Inflammatory macrophage (primary cell): ENCODE measurements at places on chromosomes 3 and 15.
A peak's percentile ranks its signal among the peaks of the same experiment; 100 is the strongest.

GRCh38 chr15:77418966-77419835 is 703 bp downstream of the PEAK1 start:
- peak; percentile 18 for DNase-seq

GRCh38 chr3:119206611-119207511 is 33.5 kb downstream of the UPK1B start:
- no peak for DNase-seq

DNA sequence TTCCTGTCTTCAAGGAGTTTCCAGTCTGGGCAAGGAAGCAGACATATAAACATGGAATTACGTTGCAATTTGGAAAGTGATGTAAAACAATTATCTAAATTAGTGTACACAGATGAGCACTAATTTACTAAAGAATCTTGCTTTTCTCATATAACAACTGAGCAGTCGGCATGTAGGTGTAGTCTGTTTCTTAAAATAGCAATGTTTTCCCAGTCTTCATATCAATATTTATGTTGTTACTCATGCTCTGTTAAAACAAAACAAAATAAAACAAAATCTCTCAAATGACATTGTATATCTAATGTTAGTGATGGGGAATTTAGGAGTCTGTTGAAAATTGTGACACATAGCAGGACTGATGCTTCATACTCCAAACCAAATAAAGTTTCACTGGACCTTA is 75.6 kb downstream of the SAMMSON start:
- DNase-seq: no peak

DNA sequence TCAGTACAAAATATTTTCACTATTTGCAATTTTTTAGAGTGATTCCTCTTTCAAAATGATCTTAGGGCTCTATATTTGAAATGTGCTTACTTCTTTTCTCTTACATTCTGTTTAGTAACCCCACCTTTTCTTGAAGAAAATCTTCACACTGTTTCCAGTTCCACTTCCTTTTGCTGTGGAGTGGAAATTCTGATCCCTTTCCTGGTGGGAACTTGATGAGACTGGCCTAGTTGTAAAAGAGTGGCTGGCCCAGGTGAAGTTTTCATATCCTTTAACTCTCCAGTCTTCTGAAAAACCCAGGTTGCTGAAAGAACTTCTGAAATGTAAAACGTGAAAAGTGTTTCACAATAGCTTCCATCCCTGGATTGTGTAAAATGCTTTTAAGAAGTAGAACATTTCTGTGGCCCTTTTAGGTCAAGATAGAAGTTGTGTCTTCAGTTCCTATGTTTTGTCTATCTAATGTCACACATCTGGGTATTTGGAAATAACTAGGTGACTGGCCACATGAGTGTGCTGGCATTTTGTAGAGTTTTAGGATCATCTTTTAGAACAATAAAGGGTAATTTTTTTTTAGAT is 84.8 kb upstream of the LRIG1 start:
- DNase-seq: no peak

- no peak for DNase-seq
Observed at GRCh38 chr3:60154011-60154410, 1097.2 kb downstream of the FHIT start.

DNA sequence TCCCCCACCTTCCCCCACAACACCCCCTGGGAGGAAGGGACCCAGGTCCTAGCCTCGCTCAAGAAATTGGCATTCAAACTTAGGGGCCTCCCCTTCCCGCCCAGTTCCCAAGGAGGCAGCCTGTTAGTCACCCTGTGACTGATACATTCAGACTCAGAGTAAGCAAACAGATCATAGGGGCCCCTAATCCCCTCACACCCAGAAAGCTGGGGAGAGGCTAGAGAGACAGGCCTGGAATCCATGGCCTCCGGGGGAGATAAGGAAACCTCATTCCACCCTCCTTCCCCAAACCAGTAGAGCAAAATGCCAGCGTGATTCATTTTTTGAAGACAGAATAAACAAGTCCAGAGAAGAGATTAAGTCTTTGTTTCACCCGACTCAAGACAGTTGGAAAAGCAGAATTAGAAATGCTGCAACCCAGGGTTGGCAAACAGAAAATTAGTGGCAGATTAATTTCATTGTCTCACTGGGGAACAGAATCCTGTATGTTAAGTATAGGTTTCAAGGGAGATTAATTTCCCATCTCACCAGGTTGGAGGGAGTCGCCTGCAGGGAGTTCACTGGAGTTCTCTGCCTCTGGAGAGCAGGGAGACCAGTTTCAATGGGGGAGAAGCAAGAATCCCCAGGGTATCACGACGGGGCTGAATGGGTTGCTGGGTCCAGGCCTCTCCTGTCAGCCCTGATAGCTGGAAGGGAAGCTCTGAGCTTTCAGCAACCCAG is 268.3 kb downstream of the UACA start:
- DNase-seq: peak; percentile 52

DNA sequence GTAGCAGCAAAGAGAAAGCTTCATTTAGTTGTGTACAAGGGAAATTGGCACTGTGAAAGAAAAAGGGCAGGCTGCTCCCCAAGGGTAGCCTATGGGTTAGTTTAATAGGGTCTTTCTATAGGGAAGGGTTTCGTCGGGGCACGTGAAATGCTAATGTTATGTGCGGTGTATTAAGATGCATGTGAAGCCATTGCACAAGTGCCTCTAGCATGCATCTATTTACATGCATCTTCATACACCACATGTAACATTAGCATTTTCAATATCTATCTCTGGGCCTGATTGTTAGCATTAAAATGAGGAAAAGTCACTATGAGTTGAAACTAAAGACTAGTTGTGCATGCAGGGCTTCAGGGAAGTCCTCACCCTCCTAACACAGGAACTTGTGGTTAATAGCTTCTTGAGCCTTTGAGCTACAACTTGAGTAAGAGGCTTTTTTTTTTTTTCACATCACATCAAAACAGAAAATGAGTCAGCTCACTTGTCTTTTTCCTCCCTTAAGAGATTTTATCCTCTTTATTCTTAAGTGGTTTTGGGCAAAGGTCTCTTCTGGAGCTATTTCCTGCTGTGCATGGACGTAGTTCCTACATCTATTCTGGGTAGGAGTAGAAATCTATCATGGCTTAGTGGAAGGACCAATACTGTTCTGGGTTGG is 613.4 kb downstream of the ZPLD1 start:
- DNase-seq: peak; percentile 82

- DNase-seq: no peak
Observed at GRCh38 chr15:48541341-48542278, 103.9 kb downstream of the FBN1 start.

- DNase-seq: no peak
Observed at GRCh38 chr3:178561239-178561638, 25.0 kb downstream of the KCNMB2 start.

- peak; percentile 7 for DNase-seq
Observed at GRCh38 chr3:177811112-177811511, 613.8 kb upstream of the TBL1XR1 start.

DNA sequence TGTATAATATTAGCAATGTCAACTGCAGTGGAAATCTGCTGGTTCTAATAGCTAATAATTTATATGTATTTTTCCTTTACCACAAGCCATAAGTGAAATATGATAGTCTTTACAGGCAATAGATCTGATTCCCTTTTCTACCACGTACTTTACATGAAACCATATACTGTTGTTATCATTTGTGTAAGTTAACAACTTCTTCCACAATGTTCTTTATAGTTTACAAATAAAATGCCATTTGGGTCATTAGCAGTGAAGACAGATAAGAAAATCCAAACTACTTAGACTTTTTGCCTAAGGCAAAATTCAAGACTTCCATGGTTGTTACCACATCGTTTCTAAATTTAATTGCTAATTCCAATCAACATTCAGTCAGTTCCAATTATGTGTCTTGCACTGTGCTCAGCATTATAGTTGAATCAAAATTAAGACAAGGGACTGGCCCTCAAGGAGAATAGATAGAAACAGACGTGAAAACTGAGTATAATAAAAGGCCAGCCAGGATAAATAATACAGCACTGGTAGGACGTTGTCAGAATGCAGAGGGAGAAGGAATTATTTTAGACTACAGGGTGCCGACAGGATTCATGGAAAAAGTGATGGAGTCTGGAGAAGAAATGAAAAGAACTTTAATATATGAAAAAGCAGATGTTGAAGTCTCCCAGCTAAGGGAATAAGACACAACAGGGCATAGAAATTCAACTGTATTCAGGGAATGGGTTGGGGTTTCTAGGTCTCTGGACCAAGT is 249.8 kb downstream of the ALCAM start:
- DNase-seq: no peak

DNA sequence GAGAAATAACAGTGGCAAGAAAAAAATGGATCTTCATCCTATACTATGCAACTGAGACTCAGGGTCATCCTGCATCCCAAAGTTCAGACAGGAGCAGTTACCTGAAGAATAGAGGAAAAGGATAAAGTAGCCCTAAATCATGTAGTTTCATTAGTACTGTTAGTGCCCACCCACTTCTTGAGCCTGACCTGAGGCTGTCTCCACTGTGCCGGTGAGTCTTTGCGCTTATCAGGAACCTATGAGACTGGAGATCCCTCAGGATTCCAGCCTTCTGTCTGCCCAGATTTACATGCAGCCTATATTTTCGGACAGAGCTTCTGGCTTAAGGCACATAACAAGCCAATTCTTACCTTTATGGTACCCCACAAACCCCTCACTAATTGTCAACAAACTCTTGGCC is 791.6 kb downstream of the ROBO1 start:
- DNase-seq: no peak
